NCI-H82 (cell line): ENCODE measurements at places on chromosomes 2 and 18.

DNA sequence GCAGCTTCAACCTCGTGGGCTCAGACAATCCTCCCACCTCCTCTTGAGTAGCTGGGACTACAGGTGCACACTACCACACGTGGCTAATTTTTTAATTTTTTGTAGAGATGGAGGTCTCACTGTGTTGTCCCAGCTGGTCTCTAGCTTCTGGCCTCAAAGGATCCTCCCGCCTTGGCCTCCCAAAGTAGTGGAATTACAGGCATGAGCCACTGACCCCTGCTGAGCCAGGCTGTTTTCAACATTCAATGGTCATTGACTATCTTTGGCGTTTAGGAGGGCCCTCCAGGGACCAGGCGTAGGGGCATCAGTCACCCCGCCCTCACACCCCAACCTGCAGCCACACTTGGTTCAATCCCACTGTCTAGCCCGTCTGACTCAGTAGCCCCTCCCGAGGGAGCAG lies 5.2 kb downstream of the MZT2B start:
- DNase-seq = no peak

DNA sequence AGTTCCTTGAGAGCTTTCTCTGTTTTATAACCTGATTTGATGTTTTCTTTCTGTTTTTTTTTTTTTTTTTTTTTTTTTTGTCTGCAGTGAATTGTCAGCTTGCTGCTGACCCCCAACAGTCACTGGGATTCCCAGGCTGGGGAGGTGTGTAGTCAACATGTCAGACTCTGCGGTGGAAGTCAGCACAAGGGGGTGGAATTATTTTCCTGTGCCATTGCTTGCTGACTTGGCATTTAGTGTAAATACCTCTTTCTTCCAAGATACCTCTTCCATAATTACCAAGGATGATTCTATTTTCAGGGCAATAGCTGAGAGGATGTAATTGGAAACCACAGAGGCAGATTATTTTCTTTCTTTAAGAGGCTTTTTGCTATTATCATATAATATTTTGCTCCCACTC lies 266.3 kb downstream of the CCDC85A start:
- no peak for DNase-seq

GRCh38 chr18:8791171-8791651 lies 85.9 kb downstream of the MTCL1 start:
- DNase-seq = no peak

GRCh38 chr2:59297816-59298215 lies 1056.7 kb upstream of the FANCL start:
- peak; percentile 38 for DNase-seq

DNA sequence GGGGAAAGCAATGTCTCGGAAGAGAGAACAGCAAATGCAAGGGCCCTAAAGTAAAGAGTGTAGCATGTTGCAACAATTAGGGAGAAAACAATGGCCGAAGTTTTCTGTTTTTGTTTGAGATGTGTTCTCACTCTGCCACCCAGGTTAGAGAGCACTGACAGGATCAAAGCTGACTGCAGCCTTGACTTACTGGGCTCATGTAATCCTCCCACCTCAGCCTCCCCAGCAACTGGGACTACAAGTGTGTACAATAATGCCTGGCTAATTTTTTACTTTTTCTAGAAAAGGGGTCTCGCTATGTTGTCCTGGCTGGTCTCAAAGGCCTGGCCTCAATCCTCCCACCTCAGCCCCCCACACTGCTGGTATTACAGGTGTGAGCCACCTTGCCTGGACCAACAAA lies 23.9 kb downstream of the MEMO1 start:
- DNase-seq = no peak

DNA sequence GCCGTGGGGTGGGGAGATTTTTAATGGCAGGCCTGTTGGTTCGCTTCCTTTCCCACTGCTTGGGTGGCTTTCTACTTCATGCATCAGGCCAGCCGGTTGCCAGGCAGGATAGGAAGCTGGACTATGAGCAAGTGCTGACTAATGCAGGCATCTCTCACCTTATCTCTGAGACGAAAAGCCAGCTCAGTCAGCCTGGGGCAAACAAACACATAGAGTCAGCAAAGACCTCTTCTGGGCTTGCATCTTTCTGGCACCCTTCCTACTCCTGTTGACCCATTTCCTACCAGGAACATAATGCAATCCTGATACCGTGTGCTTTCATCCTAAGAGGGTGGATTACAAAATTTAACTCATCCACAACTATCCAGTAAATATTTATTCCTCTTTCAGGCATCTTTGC lies 416.6 kb upstream of the MEX3C start:
- DNase-seq = no peak

DNA sequence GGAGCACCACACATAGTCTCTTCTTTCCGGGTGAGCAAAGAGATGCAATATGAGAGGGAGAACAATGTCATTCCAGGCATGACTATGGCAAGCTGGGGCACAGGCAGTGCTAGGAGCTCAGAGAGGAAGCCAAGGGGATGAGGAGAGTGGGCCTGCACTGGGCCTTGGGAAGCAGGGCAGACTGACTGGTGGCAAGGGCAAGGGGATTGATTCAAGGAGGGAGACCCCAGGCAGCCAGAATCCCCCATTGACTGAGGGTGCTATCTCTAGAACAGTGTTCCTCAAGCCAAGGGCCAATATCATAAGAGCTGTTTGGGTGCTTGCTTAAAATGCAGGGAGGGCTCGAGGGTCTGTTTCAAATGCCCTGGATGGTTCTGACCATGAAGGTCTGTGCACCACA lies 36.1 kb downstream of the MARCO start:
- DNase-seq = no peak
